AML-193 (cell line): ENCODE measurements at places on chromosomes 2 and 18.

DNA sequence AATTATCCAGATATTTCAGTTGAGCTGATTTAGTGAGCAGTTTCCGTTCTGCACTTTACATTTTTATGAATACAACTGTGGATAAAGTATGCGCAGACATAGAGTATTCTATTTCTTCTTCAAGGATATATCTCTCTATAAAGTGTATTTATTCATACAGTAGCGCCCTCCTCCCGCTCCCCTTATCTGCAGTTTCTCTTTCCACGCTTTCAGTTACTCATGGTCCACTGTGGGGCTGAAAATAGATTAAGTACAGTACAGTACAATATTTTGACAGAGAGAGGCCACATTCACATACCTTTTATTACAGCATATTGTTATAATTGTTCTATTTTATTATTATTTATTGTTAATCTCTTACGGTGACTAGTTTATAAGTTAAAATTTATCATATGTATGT lies 19.7 kb upstream of the FHL2 start:
- no peak for DNase-seq

GRCh38 chr2:235900631-235901030 lies 267.6 kb downstream of the GBX2 start:
- no peak for DNase-seq

GRCh38 chr2:174835797-174836255 lies 71.6 kb upstream of the CHRNA1 start:
- no peak for DNase-seq

- DNase-seq, result no peak
Observed at GRCh38 chr2:119491776-119492525, 32.3 kb downstream of the SCTR start.

DNA sequence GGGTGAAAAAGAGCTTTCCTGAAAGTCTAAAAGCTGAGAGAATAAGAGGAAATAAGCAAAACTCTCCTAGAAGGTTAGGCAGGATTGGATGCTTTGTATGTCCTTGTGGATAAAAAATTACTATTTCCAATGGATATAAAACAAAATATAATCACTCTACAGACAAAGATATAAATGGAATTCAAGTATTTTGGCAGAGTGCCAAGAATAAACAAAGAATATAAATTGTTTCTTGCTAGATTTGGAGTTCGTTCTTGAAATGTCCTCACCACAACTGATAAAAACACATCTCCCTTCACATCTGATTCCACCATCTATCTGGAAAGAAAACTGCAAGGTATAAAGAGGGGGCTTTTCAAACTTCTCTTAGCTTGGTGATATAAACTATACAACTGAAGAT lies 13.3 kb downstream of the SULT1C3 start:
- DNase-seq, result no peak

- no peak for DNase-seq
Observed at GRCh38 chr2:15605721-15606120, 14.1 kb downstream of the DDX1 start.

GRCh38 chr2:144510294-144510991 lies 9.5 kb downstream of the ZEB2 start:
- DNase-seq, result peak; percentile 17

- DNase-seq, result no peak
Observed at GRCh38 chr2:148680462-148680861, 35.9 kb downstream of the EPC2 start.

DNA sequence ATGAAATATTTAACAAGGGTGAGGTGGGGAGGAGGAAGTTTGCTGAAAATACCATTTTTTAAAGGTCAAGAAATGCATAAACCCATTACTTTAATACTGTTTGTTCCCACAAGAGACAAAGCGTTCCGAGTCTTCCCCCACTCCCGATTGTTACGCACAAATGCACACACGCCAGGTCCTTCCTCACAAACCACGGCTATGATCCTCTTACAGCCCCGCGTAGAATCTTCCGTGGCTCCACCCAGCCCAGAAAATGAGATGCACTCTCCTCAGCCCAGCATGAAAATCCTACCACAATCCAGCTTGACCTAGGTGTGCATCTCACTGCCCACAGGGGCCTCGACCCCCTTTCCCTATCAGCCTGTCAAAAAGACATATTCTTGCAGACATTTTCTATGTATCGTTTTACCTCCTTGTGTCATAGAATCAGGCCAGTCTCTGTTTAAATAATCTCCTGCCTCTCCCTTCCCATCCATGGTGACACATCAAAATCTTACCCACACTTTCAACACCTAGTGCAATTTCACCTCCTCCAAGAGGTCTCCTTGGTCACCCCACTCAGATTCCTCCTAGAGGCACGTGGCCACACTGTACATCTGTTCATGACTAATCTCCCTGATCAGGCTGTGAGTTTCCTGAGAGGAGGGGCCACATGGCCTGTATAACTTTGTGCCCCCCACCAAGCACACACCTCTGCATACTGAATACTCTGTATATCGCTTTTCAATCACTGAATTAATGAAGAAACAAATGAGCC lies 491.0 kb upstream of the KLHL29 start:
- no peak for DNase-seq

- DNase-seq, result no peak
Observed at GRCh38 chr2:27164960-27165763, 16.4 kb downstream of the TCF23 start.

DNA sequence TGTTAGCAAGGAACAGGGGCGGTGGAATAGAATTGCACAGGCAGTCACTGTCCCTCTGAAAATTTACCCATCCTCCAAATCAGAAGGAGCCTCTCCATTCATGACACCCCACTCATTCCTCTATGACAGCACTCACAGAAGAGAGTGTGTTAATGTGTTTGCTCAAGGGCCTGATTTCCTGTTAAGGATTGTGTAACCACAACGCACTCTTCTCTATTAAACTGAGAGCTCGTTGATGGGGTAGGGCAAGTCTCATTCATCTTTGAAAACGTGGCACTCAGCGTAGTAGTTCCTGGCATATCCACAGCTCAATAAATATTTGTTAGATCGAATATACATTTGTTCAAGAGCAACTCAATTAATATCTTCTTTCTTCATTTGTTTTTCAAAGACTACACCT lies 106.4 kb downstream of the VAPA start:
- peak; percentile 75 for DNase-seq

- no peak for DNase-seq
Observed at GRCh38 chr2:173982918-173983317, 17.7 kb upstream of the SP3 start.

DNA sequence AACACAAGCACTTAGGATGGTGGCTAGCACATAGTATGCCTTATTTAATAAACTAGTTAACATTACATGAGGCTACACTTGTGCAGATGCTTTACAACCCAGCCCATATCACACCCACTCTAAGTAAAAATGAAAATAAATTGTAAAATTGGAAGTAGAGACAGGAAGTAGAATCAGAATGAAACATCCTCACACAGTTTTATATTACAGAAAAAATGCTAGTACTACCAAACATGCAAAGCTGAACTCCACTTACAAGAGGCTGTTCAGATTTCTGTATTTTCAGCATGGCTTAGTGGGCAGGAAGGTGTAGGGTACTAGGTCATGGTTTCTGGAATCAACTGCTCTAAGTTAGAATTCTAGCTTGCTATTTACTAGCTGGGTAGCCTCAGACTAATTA lies 18.2 kb upstream of the CRIM1 start:
- no peak for DNase-seq

DNA sequence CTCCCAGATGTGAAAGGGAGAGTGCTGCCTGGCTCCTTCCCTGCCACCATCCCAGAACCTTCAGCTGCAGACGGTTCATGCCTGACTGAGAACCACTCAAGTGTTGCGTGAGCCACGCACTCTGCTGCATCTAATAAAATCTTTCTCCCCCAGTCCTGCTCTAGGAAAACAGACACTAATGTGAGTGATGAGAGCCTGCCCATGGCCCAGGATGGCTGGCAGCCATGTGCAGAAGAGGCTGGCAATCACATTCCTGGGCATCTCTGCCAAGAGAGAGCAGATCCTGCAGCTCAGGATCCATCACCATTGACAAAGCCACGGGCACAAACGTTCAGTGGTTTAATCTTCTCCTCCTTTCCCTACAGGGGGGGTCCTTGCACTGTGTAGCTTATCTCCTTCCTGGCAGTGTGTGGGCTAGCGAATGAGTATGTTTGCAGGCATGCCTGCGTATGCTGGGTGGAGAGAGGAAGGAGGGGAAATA lies 477.5 kb downstream of the SLC4A3 start:
- DNase-seq, result no peak

- peak; percentile 67 for DNase-seq
Observed at GRCh38 chr2:96225016-96225533, 16.4 kb upstream of the STARD7 start.

DNA sequence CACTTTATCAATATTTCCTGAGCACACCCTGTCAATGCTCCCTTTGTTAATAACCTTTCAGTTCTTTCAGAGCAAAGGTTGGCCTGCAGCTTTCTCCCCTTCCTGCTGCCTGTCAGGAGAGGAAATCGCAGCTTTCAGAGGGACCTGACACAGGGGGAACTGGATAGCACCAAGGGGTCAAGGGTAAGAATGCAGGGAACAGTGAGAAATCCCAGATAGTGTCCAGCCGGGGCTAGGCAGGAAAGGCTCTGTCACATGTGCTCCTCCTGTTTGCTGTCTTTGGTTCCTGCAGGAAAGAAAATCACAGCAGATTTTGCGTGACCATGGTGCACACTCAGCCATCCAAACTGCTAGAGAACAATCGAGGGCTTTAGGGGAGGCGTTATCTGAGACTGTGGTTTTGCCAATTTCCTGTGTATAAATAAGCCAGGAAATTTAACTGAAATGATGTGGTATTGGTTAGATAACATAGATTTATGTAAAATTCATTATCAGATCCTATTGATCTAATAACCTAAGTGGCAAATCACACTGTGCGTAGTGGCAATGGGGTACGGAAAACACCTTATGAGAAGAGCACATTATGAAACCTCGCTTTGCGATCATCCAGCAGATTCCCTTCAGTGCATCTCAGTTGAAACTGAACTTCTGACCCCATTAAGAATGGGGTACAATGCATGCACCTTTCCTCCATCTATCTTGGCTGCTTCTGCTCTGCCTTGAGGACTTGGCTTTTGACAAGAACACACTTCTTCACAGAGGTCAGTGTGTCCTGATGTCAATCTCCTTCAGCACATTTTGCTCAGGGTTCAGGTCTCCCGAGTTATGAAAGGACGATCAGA lies 178.0 kb downstream of the ICOS start:
- DNase-seq, result no peak

GRCh38 chr2:70247364-70248180 lies 856 bp downstream of the TIA1 start:
- DNase-seq, result no peak

DNA sequence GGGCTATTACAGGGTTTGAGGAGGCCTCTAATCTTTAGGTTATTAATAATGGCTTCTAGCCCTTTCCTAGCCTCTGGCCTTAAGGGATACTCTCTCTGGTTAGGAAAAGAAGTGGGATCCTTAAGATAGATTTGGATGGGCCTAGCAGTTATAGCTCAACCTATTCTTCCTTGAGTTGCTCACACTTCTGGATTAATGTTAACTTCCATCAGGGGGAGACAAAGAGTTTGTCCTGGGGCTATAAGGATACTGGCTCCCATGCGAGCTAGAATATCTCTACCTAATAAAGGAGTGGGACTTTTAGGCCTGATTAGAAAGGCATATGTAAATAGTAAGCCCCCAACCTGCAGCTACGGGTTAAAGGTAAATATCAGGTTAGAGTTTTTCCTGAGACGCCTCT lies 14.3 kb upstream of the PTH2R start:
- DNase-seq, result no peak

GRCh38 chr18:74873629-74874028 lies 276.0 kb downstream of the ZNF407 start:
- DNase-seq, result no peak
